ENCODE measurements at places on chromosomes 12 and 14.

DNA sequence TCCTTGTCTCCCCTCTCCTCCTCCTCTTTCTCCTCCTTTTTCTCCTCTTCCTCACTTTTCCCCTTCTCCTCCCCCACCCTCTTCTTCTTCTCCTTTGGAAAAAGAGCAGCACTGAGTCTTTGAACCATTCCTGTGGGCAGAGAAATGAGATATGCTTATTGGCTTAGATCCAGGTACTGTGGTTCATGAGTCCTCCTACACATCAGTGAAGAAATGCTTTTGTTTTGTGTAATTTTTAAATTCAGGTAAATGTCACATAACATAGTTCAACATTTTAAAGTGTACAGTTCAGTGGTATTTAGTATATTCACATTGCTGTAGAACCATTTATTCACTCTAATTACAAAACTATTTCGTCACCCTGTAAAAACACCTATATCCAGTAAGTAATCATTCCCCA, 402.1 kb downstream of the AACS start:
- DNase-seq, result no peak

DNA sequence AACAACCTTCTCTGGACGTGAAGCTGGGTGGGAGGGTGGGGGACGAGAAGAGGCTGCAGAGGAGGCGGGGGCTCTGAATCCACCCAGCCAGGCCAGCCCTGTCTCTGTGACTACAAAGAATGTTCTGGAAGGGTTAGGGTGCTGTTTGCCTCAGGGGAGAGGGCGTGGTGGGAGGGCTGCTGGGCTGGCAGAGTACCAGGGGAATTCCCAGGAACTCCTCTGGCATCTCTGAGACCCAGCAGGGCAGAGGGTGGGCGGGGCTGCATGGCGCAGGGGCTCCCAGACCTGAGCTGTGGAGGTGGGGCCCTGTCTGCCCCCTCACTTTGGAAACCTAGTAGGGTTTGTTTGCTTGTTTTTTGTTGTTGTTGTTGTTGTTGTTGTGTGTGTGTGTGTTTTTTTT, 45.5 kb upstream of the FZD10 start:
- no peak for DNase-seq

- no peak for DNase-seq
Measured at GRCh38 chr12:109792992-109793391, 40.2 kb downstream of the TRPV4 start.

GRCh38 chr14:64324895-64325294, 30.7 kb upstream of the ESR2 start:
- DNase-seq, result no peak

DNA sequence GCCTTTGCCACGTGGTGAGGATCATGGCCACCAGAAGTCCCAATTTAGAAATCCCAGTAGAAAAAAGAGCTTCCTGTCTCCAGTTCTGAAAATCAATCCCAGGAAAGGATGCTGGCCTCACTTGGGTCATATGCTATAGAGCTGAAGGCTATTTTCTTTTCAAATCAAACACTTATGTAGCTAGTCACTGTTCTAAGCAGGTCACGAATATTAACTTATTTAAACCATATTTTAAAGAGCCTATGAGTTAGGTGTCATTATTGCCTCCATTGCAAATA, 97.5 kb downstream of the VCPKMT start:
- no peak for DNase-seq

DNA sequence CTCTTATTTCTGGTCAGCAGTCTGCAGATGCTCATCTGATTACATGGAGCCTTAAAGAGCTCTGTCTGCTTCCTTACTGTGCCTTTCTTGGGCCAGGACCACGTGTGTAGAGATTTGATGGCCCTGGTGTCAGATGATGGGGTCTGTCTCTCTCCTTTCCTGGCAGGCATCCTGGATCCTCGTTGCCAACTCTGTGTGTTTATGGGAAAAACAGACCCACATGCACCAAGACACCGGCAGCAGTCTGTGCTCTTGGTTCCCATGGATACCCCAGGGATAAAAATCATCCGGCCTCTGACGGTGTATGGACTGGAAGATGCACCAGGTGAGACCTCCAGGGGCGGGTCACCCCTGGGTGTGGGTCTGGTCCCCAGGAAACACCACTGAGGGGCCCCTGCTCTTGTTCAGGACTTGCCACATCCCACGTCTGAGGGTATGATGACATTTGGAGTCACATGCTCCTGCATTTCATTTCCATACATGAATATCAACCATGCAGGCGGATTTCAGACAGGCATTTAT, 18.5 kb upstream of the ALDH2 start:
- DNase-seq, result no peak

DNA sequence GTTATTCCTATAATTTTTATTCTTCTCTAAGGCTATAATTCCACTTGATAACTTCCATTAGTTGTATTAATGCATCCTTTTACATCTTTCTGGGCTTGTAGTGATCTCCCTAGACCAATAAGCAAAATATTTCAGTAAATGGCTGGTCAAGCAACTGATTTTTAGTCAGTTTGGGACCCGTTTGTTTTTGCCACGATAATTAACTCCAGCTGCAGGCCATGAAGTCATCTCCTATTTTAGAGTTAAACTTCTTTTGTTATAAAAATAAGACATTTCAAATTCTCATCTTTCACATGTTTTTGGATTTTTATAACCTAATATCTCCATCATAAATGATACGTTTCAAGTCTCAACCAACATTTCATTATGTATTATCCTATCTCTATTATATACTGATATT, 49.4 kb downstream of the MAGOHB start:
- DNase-seq, result no peak

GRCh38 chr14:37585101-37585511, 9.9 kb downstream of the FOXA1 start:
- DNase-seq, result no peak

- no peak for DNase-seq
Measured at GRCh38 chr12:8493084-8493483, 20.2 kb upstream of the CLEC4D start.
